ENCODE measurements at places on chromosomes 13 and 19.

- no peak for DNase-seq
These were observed 227.2 kb downstream of the FOXO1 start for GRCh38 chr13:40438999-40439797.

DNA sequence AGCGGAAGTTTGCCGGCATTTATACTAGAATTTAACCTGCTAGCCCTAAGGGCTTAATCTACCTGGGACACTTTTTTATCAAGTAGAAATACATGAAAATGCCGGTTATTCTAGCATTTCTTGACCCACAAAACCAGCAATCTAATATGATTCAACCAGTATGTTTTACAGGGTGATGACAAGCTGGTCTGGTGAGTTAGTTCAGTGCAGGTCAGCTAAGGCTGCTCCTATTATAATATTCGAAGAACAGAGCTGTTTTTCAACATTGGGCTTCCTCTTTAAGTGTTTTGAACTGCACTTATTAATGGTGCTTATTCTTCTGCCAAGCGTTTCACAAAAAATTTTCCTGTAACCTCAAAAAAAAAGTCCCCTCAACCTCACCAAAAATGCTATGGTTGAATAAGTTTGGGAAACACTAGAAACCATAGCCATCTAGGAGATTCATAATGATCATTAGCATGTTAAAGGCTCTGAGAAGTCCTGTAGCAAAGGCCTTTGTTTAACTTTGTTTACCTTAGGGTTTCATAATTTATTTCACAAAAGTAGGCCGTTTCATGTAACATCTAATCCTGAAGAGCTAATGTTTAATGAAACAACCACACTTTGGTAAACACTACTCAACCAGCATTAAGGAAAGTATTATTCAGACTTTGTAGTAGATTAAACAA lies 526.6 kb downstream of the KLF12 start:
- DNase-seq = no peak

DNA sequence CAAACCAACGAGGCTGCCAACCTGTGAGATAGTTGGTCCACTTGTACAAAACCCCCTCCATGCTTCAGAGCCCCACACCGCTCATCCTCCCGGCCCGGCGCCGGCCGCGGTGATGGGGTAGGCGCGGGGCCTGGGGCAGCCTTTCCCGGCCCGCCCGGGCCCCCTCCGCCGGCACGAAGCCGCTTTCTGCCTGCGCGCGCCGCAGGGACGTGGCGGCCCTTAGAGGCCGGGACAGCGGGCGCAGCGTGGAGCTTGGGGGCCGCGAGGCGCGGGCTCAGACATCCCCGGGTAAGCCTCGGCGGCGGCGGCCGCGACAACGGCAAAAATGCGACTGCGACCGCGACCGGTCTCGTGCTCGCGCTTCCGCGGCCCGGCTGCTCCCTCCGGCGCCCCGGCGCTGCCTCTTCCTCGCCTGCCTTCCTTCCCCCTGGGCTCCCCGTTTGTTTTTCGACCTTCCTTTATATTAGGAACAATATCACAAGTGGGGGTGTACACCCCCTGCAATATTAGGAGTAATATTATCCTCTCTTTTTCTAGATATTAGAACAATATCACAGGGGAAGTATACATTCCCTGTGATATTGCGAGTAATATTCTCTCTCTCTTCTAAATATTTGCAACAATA lies 53.9 kb upstream of the CEACAM21 start:
- DNase-seq = no peak

DNA sequence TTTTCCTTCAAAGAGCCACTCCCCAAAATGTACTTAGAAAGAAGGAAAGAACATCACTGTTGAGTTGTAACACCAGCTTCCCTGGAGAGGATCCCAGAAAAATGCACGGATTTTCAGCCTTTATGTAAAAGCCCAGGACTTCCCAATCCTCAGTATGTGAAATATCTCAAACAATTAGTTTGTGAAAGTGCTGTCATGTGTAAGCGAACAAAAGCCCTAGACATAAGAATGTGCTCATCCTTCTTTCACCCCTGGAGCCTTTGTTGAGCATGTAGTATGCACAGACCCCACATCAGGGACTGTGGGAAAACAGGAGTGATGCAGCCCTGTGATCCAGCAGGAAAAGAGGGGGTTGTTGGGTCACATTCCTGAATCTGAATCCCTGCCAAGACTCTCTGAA lies 441.4 kb upstream of the ZNF507 start:
- no peak for DNase-seq

DNA sequence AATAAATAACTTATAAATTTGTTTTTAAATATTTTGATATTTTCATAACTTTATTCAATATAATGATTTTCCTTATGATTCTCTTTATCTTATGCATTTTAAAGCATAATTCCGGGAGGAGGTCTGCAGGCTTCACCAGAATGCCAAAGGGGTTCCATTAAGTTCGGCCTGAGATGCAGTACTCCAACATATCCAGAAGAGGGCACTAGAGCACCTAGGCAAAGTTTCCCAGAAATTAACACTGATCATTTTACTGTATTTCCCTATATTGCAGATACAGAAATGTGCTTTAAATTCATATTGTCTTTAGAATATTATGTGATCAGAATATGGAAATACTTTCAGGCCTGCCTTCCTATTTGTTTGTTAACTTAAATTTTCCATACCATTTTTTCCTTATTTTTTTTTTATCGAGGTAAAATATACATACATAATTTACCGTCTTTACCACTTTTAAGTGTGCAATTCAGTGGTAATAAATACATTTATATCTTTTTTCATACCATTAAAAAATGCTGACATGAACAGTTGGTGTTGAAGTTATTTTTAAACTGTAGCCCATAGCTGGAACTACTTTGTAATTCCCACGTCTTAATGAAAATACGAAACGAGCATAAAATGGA lies 58.9 kb upstream of the TM9SF2 start:
- no peak for DNase-seq

- DNase-seq = no peak
These were observed 1013.1 kb upstream of the ATXN8OS start for GRCh38 chr13:69094485-69094884.

- DNase-seq = no peak
These were observed 729 bp upstream of the ARID3A start for GRCh38 chr19:925087-925525.

GRCh38 chr13:69857183-69857821 lies 250.3 kb upstream of the ATXN8OS start:
- DNase-seq = no peak

- no peak for DNase-seq
These were observed 2.7 kb downstream of the ARGLU1 start for GRCh38 chr13:106565127-106565775.

- no peak for DNase-seq
These were observed 675 bp downstream of the PEG3 start for GRCh38 chr19:56839652-56840450.

DNA sequence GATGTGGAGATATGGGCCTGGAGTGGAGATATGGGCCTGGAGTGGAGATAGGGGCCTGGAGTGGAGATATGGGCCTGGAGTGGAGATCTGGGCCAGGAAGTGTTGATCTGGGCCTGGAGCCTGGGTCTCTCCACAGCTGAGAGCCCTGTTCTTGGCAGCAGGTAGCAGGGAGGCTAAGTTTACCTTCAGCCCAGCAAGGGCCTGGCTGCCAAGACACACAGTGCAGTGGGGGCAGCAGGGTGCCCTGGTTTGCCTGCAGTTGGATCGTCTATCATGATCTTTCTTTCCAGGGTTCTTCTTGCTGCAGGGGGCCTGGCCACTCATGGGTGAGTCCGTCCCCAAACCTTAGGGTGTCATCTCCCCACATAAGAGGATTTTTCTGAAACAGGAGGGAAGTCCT lies 687 bp downstream of the KIR3DL2 start:
- no peak for DNase-seq
